Endodermal cell (in vitro differentiated cells): ENCODE measurements at places on chromosomes 1 and 21.
A peak's percentile ranks its signal among the peaks of the same experiment; 100 is the strongest.

DNA sequence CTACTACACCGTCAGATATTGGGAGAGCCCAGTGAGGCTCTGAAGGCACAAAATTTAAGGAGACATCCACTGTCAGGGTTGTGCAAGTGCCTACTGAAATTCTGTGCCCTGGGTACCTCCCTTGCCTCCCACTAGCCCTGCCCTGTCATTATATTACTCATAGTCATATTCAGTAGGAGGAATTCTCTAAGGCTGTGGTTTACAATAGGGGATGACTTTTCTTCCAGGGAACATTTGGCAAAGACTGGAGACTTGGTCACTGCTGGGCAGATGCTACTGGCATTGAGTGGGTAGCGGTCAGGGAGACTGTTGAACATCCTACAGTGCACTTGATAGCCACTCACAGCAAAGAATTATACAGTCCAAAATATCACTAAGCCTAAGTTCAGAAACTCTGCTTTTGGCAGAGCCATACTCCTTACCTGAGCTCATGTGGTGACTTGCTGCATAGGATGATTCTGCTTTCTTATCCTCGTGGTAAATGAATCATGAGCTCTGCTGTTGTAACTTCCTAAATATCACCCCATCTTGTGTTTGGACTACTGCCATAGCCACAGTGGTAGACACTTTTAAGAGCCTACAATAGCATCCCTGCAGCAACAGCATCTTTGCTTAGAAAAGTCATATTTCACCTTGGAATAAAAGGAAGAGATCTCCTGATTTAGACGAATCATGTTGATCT, 563.4 kb upstream of the PLXNA2 start:
- no peak for DNase-seq

DNA sequence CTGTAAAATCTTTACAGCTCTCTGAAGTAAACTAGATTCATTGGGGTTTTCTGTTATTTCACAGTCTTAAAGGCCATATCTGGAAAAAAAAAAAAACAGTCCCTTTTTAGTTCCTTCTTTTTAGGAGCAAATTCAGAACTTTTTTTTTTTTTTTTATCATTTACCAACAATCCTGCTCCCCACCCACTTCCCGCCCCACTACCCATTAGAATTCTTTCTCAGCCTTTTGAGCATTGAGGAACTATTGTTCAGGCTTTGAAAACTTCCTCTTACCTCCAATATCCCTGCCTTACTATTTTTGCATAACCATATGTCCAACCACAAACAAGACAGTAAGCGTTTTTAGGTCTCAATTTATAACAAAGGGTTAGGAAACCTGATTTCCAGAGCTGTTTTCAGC, 330.1 kb downstream of the PLPP3 start:
- DNase-seq: no peak

DNA sequence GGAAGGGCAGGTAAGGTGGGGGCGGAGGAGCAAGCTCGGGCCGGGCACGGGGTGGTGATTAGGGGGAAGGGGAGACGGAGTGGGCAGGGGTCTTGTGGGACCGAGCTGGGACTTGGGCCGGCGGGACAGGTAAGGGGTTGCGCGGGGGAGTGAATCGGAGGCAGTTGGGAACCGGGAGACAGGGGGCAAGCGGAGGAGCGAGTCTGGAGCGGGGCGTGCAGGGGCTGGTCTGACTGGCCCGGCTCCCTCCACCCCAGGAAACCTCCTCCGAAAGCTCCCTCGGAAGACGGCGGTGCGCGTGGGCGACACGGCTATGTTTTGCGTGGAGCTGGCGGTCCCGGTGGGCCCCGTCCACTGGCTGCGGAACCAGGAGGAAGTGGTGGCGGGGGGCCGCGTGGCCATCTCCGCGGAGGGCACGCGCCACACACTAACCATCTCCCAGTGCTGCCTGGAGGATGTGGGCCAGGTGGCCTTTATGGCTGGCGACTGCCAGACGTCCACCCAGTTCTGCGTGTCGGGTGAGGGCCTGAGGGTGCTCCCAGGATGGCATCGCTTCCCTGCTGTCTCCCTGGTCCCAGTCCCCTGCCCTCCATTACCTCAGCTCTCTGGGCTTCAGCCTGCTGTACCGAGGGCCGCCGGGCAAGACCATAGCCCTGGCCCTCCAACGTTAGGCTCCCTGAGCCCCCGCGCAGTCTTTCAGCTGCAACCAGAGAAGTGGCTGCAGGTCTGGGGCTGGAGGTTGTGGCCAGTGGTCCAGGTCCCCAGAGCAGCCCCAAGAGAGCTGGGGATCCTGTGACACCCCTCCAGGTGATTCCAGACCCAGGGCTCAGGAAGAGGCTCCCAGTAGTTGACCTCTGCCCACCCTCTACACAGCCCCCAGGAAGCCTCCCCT, 6.3 kb downstream of the OBSCN start:
- DNase-seq: no peak

DNA sequence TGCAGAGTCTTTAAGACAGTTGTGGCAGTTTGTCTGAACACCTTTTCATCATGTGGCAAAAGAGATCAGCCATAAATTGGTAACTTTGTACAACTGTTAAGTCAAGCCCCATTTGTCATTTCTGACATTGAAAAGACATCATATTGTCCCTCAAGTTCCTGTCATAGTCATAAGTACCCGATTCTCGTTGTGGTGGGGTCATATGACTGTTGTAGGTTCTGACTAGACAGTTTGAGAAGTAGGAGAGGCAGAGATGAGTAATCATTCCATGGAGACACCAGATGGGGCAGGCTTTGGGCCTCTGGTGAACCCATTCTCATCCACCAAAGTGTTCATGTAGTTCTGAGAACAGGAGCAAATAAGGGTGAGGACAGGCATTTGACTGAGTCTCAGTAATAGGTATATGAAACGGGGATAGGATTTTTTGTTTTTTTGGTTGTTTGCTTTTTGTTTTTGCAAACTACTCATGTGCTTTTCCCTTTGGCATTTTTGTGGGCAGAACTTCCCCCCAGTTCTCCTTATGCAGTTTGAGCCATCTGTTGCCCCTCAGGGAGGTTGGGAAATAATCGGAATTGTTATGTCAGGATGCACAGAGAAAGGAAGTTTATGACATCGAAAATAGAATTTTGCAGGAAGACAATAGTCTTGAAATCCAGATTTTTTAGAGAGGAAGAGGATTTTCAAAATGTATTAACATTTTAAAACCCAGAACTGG, 86.9 kb upstream of the KCNE2 start:
- DNase-seq: no peak

GRCh38 chr1:86750076-86750475, 45.7 kb downstream of the SH3GLB1 start:
- no peak for DNase-seq

DNA sequence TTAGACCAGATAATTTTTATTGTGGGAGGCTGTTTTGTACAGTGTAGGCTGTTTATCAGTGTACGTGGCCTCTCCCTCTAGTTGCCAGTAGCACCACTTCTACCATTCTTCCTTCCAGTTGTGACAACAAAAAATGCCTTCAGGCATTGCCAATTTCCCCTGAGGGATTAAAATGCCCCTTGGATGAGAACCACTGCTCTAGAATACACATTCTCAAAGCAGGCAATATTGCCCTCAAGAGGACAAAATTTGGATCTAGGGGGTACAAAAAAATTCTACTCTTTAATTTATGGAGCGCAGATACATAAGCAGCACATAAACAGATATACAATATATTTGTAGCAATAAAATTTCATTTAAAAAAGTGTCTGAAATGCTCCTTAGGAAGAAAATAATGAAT, 674.6 kb downstream of the PTPRC start:
- DNase-seq: no peak

DNA sequence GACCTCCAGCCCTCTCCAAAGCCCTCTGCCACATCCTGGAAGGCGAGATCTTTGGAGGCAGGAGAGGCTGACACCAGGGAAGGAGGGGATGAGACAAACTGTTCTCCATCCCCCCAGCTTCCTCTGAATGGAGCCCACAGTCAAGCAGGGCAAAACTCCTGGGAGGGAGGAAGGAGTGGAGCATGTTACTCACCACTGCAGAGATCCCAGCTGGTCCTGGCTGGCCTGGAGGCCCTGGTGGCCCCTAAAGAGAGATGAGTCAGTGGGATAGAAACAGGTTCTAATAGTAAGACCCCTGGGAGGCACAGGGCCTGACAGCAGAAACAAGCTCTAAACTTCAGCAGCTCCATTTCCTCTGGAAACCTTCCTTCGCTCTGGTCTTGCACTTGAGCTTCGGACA, 14.0 kb upstream of the PEF1 start:
- no peak for DNase-seq

- no peak for DNase-seq
Measured at GRCh38 chr21:18960306-18960705, 556.7 kb upstream of the TMPRSS15 start.

DNA sequence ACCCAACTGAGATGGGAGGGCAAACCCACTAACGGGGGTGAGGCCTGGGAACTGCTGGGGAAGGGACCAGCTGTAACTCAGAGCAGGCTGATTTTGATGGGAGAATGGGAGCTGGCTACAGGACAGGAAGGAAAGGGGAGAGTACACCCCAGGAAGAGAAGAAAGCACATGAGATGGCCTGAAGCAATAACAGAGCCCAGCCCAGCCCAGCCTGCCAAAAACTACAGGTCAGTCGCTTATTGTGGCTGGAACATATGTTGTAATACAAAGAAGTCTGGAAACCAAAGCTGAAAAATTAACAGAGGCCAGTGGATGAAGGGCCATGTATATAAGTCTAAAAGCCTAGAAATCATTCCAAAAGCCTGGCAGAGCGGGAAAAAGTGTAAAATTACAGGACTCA, 1.6 kb downstream of the ITLN2 start:
- no peak for DNase-seq

DNA sequence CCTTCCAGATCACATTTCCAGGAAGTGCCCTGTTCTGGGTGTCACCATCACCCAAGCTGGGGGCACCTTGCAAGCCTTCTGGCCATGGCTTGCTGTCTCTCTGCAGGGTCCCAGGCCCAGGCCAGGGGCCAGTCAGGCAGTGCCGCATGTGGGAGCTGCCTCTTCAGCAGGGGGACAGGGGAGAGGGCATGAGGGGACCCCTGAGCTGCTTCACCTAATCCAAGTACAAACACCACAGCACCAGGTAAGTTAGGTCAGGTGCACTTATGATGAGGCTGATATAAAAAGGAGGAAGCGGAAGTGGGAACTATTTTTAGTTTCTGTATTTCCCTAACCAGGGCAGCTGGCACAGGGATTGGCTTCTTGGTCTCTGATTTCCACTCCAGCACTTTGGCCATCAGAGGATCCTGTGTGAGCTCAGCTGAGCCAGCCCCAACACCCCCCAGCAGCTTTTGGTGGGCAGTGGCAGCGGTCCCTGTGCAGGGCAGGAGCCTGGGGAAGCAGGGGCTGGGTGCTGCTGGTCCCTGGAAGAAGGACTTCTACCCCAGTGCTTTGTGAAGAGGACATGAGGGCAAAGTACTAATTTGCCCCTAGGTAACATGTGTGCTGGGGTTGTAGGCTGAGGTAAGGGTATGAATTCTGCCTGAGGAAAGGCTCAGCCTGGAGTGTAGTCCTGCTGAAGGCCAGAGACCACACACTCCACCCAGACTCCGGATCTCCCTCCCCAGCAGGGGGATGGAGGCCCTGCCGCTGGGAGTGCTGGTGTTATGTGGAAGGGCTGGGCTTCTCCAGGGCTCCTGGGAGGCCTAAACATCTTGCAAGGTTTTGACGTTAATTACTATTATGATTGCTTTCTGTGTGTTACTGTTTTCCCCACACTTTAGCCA, 3.3 kb upstream of the PCBP3 start:
- peak; percentile 68 for DNase-seq

- no peak for DNase-seq
Measured at GRCh38 chr1:160415696-160416290, 15.4 kb downstream of the VANGL2 start.

- no peak for DNase-seq
Measured at GRCh38 chr1:91796390-91796654, 89.6 kb downstream of the TGFBR3 start.

- no peak for DNase-seq
Measured at GRCh38 chr1:14634486-14634885, 36.0 kb downstream of the KAZN start.

DNA sequence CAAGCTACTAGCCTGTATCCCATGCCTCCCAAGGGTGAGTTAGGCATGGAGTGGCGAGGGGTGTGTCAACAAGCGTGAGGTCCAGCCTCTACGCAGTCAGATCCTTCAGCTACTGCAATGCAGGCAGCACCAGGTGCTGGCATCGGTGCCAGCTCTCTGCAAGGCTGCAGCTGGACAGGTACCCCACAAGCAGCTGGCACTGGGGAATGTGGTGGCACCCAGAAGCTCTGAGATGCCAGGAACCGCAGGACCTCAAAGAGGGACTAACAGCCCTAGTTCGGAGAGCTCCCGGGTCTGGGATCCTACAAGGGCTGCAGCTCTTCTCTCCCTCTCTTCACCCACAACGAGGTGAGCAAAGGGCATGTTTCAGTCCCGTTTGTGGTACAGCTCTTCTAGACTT, 974.5 kb downstream of the LTN1 start:
- DNase-seq: no peak

GRCh38 chr1:160197231-160197630, 6.9 kb downstream of the CASQ1 start:
- no peak for DNase-seq

GRCh38 chr1:208145167-208145566, 99.0 kb downstream of the PLXNA2 start:
- no peak for DNase-seq

DNA sequence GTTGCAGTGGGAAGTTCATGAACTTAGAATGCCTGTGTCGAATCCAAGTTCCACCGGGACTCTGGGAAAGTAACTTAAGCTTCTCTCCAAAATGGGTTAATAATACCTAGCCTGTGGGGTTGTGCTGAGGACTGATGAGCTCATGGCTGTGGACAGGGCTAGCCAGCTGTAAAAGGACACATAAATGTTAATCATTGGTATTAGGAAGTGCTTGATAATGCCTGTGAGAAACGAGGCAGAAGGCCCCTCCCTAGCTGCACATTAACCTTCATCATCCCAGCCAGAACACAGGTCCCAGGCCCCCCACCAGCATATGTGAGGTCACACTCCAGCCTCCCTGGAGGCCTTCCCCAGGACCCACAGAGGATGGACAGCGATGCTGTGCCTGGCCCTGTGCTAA, 789 bp upstream of the GJB4 start:
- DNase-seq: no peak

- DNase-seq: peak; percentile 70
Measured at GRCh38 chr1:19445417-19446342, 39.7 kb downstream of the CAPZB start.

GRCh38 chr1:244964112-244964971, 100.0 kb upstream of the HNRNPU start:
- DNase-seq: no peak

- DNase-seq: peak; percentile 47
Measured at GRCh38 chr1:73181190-73181540, 898.8 kb upstream of the NEGR1 start.

- DNase-seq: no peak
Measured at GRCh38 chr21:33432496-33432895, 29.3 kb downstream of the IFNGR2 start.

- no peak for DNase-seq
Measured at GRCh38 chr1:8422510-8423268, 104.8 kb downstream of the SLC45A1 start.

DNA sequence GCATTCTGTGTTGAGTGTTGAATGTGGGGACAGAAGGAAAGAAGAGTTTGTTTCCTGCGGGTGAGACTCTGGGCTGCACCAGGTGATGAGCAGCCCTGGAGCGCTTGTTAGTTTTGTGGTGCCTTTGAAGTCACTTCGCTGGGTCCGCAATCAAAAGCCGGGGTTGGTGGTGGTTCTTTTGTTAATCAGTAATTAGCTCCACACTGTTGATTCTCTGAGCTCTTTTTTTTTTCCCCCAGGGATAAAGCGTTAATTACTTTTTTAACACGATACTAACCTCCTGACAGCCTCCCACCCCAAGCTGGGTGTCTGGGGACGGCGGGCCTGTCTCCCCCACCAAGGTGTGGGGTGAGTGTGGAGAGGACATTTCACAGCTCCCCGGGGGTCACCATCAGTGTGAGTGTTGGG, 56.6 kb downstream of the AGPAT3 start:
- no peak for DNase-seq

GRCh38 chr21:45454926-45455673, 50.1 kb downstream of the COL18A1 start:
- no peak for DNase-seq
